ENCODE measurements at places on chromosomes 7 and 10.

GRCh38 chr10:22673785-22674572 is 40.4 kb downstream of the PIP4K2A start:
- DNase-seq, result no peak

- no peak for DNase-seq
Observed at GRCh38 chr10:13684252-13684791, 97.6 kb downstream of the PRPF18 start.

GRCh38 chr10:133379152-133379800 is at the start of gene PAOX:
PAOX (plus strand) TSS chr10:133379262; CDS start chr10:133379317, 55 bp downstream.
- no peak for DNase-seq

- DNase-seq, result no peak
Observed at GRCh38 chr7:26398427-26398755, 106.7 kb downstream of the SNX10 start.

DNA sequence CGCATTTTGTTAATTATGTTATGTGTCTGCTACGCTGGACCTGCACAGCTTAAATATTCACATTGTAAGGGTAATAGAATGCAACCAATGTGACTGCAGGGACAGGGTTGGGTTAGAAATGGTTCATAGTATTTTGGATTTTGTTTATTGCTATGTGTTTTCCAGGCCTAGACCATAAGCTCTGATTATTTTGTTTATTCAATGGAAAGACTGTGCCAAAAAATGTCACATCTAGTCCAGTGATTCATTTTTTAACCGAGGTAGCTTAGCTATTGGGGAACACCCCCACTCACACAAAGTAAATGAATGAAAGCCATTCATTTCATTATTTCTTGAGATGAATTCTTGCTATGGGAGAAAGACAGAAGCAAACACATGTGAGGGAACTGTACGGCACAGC is 516.5 kb upstream of the ANKRD30A start:
- DNase-seq, result no peak

- no peak for DNase-seq
Observed at GRCh38 chr7:43530553-43531410, 52.1 kb upstream of the STK17A start.

GRCh38 chr10:101311185-101312066 is 42.5 kb upstream of the BTRC start:
- no peak for DNase-seq

GRCh38 chr10:42941295-42941644 is 135.6 kb upstream of the RET start:
- DNase-seq, result no peak

GRCh38 chr7:47044625-47045024 is 537.3 kb downstream of the TNS3 start:
- DNase-seq, result no peak
